ENCODE measurements at places on chromosomes 2 and 18.
A peak's percentile ranks its signal among the peaks of the same experiment; 100 is the strongest.

- no peak for DNase-seq
These were observed 52.3 kb upstream of the MGAT5 start for GRCh38 chr2:134201533-134201932.

DNA sequence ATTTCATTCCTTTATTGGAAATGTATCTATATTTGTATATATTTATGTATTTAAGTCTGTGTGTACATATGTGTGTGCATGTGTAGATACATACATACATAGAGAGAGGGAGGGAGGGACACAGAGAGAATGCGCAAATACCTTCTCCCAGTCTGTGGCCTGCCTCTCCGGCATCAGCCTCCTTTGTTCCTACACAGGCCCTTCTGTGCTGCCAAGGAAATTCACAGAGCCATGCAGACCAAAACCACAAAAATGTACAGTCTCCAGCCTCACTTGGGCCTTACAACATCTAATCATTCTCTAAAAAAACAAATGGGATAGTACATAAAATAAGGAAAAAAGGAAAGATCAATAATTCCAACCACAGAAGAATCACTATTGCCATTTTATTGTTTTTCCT is 8.8 kb upstream of the CRACDL start:
- no peak for DNase-seq

- no peak for DNase-seq
These were observed 35.6 kb downstream of the SLC25A12 start for GRCh38 chr2:171858397-171858958.

GRCh38 chr2:124316881-124317605 is 292.0 kb downstream of the CNTNAP5 start:
- DNase-seq, result peak; percentile 69

- DNase-seq, result no peak
These were observed 105.3 kb downstream of the PARD3B start for GRCh38 chr2:204650611-204651010.

DNA sequence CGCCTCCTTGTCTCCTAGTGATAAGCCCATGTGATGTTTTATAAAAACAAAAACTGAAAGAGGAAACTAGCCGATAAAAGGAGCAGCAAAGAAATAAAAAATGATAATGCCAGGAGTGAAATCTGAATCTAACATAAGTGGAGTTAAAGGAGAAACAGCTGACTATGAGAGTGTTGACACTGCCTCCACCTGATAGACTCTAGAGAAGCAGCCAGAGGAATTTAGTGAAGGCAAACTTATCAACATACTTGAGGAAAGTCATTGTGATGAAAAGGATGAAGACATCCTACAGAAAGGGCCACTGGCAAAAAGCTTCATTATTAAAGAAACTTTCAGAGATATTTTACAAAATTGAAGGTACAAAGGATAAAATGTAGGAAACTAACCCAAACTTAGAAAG is 1.9 kb downstream of the M1AP start:
- no peak for DNase-seq

DNA sequence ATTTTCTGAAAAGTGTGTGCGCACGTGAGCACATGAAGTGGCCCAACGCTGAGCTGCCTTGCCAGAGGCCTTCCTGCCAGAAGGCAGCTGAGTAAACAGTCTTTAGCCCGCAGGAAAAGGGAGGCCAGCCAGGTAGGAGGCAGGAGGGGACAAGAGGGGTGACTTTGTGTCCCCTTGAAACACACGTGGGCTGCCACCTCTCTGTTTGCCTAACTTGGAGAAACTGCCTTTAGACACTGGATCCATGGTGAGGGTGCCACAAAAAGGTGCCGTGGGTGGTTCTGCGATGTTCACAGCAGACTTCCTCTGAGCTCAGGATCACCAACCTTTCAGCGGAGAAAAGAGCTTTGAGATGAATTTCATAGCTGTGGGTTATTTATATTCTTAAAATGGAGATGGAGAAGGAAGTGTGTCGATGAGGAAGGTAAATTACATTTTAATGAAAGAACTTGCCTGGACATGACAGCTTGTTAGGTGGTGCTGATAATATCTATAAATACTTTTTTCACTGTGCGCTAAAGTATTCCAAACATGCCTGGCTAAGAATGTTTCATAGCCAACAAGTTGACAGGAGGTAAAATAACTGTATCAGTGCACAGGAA is 36.6 kb upstream of the ASB1 start:
- no peak for DNase-seq

- no peak for DNase-seq
These were observed 83.7 kb upstream of the RBM44 start for GRCh38 chr2:237714690-237715458.

GRCh38 chr18:48792141-48792540 is 158.6 kb downstream of the SMAD7 start:
- DNase-seq, result no peak

DNA sequence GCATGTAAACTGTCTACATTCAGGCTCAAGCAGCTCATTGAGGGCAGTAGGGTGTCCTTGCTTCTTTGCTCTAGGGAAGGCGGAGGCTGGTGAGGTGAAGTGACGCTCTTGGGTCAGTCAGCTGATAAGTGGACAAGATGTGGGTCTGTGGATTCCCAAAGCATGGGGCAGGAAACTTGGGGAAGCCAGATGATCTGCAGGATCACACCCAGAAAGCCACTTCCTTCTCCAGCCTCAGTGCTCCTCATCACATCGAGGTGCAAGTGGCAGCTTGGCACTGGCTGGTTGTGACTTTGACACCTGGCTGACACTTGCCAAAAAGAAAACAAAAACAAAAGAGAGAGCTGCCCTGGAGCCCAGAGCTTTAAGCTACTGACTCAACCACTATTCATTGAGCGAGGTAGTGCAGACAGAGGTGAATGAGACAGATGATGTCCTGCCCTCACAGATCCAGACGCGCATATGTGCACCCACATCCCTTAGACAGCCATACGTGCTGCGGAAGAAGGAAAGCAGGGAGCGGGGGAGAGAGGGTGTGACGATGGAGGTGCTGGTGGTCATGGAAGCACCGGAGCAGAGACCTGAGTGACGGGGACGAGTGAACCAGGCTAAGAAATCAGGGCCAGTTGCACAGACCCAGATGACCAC is 3.1 kb upstream of the CIB4 start:
- DNase-seq, result no peak

- no peak for DNase-seq
These were observed 33.4 kb downstream of the USP14 start for GRCh38 chr18:191725-192124.

Measured in NCI-H2171 (cell line).